ENCODE measurements at places on chromosomes 6 and 20.
A peak's percentile ranks its signal among the peaks of the same experiment; 100 is the strongest.

- DNase-seq: no peak
Measured at GRCh38 chr20:50484271-50484976, 25.8 kb upstream of the PTPN1 start.

DNA sequence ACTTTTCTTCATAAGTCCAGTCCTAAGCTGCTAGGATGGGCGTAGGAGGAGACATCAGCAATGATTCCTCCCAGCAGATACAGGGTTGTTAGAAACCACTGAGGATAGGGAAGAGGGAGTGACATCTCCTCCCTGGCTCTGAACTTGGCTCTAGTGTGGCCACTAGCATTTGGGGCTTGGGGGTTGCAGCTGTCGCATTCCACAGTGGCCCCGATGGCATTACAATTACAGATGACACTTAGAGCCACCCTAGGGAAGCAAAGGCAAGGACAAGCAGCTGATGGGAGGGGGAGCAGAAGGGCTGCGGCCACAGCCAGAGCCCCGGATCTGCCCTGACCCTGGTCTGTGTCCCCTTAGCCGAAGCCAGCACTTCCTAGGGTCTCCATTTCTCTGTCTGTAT is 9.5 kb upstream of the CDKN1A start:
- DNase-seq: no peak

GRCh38 chr6:26276841-26277648 is 88.0 kb upstream of the BTN3A2 start:
- no peak for DNase-seq

DNA sequence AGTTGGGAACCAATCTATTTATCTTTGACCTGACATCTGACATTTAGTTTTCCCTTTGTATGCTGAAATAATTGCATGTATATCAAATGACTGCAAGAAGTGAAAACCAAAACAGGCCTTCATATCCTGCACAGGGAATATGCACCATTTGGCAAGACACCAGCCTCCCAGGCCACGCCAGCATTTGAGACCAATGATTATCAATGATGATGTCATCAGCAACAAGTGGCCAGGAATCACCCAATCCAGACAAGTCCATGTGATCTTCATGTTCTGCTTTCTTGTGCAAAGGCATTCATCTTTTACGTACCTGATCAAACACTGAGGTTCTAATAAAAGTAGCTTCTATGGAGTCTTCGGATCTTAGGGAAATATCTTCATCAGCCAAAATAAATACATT is 107.4 kb upstream of the TENT5A start:
- no peak for DNase-seq

DNA sequence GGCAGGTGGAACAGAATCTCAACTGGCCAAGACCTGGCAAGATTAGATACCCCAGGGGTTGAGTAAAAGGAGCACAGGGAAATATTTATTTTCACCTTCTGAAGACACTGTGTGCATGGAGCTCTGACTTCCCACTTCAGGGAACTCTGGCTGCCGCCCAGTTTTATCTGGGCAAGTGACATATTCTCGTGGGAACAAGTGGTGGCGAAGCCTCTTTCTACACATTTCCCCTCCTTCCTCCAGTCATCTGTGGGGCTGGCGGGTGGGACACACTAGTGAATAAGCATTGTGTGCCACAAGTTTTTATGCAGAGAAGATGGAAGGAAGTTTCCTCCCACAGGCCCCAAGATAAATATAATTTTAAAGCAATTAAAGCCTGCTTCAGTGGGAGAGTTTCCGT is 23.6 kb downstream of the NSFL1C start:
- no peak for DNase-seq

GRCh38 chr6:32371229-32371628 is 474 bp downstream of the TSBP1 start:
- no peak for DNase-seq

- no peak for DNase-seq
Measured at GRCh38 chr6:117783279-117783678, 108.0 kb downstream of the NUS1 start.

DNA sequence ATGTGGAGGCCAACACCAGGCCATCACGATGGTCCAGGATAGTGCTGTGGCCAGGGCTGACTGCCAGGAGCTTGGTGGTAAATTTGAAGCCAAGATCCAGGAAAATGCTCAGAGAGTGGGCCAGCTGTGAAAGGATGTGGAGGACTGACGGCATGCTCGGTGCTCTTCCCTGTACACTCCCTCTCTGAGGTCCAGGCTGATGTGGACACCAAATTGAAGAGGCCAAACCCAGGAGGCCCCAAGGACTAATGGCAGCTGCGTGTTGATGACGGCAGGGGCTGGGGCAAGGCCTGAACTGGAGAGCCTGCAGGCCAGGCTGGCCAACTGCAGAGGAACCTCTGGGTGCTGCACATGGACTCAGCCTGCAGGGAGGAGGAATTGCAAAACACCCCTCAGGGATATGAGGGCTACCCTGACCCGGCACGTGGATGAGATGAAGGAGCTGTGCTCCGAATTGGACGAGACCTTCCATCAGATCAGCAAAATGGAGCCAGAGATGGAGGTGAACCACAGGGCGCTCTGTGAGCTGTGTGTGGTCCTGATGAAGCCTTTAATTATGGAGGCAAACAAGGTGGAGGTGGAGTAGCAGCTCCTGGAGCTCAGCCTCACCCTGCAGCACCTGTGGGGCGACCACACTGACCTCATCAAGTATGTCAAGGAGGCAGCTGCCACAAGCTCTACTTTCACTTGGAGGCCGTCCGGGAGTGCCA is 6.9 kb upstream of the RAET1E start:
- DNase-seq: no peak

DNA sequence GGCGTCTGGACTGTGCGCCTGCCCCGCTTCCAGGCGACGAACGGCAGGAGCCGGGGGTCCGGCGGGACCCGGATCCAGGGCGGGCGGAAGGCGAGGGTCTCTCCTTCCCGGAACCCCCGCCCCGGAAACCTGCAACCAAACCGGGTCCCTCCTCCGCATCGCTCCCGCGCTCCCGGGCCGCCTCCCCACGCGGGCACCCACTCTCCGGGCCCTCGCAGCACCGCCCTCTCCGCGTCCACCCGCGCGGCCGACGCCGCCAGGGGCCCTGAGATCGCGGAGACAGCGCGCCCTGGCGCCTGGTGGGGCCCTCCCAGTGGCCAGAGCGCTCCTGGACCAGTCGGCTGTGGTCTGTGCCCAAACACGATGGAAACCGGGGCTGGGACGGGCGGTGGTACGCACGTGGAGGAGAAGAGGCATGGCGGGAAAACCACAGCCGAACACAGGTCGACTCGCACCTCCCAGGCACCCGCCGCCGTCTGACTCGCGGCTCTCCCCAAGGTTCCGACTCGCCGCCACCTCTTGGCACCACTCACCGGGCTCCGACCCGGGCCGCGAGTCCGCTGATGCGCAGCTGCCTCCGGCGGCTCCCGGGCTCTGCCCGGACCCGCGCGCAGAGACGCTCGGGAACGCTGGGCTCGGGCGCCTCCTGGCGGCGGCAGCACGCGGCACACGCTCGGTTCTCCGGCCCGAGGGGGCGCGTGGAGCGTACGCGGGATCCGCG is 7.9 kb downstream of the NKX2-2 start:
- peak; percentile 66 for DNase-seq

DNA sequence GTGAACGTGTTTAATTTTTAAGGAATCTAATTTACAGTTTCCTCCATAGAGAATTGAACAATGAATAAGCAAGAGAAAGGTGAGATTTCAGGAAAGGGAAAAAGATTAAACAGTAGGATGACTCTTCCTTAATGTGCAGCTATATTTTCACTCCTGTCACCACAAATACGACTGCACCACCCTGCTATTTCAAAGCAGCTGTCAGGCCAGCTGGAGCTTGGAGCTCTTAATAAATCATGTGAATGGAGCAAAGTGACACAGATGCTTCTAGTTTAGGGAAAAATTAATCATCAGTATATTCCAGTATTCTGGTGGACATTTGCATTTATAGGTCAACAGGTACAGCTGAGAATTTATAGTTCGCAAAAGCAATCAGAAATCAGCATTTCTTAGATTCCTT is 56.5 kb upstream of the PKIB start:
- DNase-seq: no peak

DNA sequence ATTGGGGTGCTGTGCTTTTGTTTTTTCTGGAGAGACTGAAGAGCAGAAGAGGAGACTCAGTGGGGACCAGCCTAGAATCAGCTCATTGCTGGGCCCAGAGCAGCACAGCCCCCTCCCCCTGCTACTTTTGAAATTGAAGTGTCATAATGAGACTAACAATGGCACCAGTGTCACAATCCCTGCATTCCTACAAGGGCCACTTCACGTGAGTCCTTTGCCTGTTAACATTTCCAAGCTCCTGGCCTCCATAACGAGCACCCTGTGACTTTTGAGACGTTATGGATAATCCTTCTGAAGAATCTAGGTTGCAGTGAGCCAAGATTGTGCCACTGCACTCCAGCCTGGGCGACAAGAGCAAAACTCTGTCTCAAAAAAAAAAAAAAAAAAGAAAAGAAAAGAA is 41.7 kb downstream of the CNBD2 start:
- no peak for DNase-seq

GRCh38 chr6:33748841-33749240 is 2.1 kb upstream of the IP6K3 start:
- DNase-seq: no peak

GRCh38 chr6:106398621-106399020 is 38.1 kb downstream of the CRYBG1 start:
- DNase-seq: no peak

DNA sequence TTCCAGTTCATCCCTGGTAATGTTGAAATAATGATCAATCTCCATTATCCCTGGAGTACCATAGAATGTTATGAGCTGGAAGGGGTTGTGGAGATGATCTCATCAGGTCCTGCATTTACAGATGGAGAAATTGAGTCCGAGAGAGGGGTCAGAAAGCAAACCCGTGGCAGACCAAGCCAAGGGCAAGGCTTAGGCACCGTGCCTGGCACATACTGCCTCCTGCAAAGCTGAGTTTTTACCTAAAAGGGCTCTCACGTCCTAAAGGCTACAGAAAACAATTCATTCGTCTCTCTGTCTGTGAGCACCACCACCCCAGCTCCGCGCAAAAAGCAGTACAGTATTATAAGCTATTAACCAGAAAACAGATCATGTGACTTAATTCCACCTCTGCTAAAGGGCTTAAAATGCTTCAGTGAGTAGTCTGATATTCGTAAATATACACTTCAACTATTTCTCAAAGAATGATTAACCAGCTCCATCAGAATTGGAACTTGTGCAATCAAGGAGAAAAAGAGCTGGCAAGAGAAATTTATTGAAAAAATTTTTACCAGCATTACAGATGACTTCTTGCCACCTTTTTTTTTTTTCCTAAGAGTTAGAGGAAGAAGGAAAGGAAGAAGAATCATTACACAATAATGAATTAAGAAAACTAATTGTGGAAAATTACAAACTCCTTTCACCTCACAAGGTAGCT is 3.4 kb upstream of the PARD6B start:
- no peak for DNase-seq

- no peak for DNase-seq
Measured at GRCh38 chr6:159436581-159436980, 256.5 kb downstream of the SOD2 start.

- no peak for DNase-seq
Measured at GRCh38 chr6:148805777-148806176, 58.9 kb downstream of the UST start.

- no peak for DNase-seq
Measured at GRCh38 chr6:64415926-64416325, 780.3 kb downstream of the PHF3 start.

GRCh38 chr6:129812145-129812777 is 48.9 kb downstream of the TMEM244 start:
- DNase-seq: no peak

- DNase-seq: no peak
Measured at GRCh38 chr6:148814082-148814790, 67.4 kb downstream of the UST start.

DNA sequence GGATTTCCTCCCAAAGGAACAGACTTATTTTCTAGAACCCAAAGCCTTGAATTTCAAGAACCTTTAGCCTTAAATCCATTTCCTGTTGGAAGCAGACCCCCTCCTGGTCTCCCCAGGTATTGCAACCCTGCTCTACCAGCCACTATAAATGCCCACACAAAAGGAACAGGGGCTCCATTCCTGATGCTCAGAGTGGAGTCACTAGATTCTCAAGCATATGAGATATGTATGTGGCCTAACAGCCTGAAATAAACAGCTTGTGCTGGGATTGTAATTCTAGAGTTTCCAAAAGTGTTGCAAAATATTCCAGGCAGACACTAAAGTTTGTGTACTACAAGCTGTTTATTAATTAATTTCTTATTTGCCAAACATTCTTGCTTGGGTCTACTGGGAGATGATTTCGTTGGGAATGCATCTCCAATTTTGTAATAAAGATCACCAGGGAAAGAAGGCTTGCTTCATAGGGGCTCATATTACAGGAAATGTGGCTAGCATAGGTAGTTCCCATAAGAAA is 44.8 kb downstream of the RIPOR3 start:
- no peak for DNase-seq

- peak; percentile 67 for DNase-seq
Measured at GRCh38 chr6:3732345-3733141, 19.0 kb downstream of the PXDC1 start.

DNA sequence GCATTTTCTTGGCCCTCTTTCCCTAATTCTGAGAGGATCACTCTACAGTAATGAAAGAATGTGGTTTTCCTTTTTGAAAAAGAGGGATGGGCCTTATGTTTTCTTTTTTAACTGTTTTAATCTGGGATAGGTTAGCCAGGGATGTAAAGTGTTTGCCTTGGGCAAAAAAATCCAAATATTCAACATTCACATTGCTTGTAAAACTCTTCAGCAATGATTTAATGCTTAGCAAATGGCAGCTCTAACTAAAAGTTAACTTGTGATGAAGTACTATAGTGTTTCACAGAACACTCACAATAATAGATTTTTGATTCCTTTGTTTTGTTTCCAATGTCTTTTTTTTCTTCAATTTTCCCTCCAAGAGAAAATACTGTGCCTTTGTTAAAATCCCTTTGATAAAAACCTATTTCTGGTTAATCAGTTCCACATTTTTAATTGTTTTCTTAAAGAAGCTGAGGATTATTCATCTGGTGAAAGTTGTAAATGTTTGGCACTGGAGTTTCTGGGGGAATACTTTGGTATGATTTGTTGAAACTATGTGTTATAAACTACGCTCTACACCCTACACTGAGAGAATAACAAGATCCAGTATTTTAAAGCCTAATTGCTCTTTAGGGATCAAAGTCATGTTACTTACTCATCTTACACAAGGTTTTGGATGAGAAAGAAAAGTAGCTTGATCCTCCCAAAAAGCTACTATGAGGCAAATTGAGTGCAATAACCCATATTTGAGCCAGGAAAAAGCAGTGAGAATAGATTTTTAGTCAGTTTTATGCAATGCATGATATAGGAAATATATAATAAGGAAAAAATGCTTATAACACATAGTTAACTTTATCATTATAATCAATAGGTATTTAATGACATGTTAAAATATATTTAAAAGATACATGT is 335.8 kb downstream of the EPHA7 start:
- no peak for DNase-seq

- DNase-seq: no peak
Measured at GRCh38 chr6:76942203-76942966, 520.9 kb downstream of the HTR1B start.

DNA sequence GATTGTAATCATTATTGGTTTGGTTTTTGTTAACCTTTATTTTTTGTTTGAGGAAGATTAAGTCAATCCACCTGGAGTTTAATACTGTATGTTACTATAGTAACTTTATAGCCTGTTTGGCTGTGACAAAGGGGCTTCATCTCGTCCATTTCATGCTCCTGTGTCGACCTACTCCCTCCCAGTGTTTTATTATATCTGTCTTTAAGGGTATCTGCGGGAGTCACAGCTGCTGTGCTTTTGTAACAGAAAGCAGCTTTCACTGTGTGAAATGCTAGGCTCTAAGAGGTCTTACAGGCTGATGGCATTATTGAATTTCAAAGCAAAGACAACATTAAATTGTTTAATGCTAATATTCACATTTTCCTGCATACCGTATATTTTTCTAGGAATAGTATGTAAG is 698.0 kb upstream of the POU3F2 start:
- no peak for DNase-seq

Measured in activated CD4-positive, alpha-beta T cell treated with anti-CD3 and anti-CD28 coated beads, Interleukin-2, amount 50 U/mL, for 16 hours (primary cell).